ENCODE measurements at places on chromosomes 6 and 20. TPM values are rescaled to one million over a fixed set of nuclear protein-coding genes. Genes with fewer than 3 reads are reported as not detected.
A peak's percentile ranks its signal among the peaks of the same experiment; 100 is the strongest.

- no peak for DNase-seq
Observed at GRCh38 chr20:17023036-17023435, 203.8 kb upstream of the PCSK2 start.

- DNase-seq, result no peak
Observed at GRCh38 chr6:163814494-163815364, 400.2 kb downstream of the QKI start.

The SIRPG gene
- 1.1 TPM for total RNA-seq

The SSTR4 gene
- not detected for total RNA-seq

GRCh38 chr20:32767418-32768198, 5.4 kb downstream of the DNMT3B start:
- no peak for DNase-seq

GRCh38 chr20:37397076-37397953, 51.4 kb downstream of the SRC start:
- DNase-seq, result no peak

DNA sequence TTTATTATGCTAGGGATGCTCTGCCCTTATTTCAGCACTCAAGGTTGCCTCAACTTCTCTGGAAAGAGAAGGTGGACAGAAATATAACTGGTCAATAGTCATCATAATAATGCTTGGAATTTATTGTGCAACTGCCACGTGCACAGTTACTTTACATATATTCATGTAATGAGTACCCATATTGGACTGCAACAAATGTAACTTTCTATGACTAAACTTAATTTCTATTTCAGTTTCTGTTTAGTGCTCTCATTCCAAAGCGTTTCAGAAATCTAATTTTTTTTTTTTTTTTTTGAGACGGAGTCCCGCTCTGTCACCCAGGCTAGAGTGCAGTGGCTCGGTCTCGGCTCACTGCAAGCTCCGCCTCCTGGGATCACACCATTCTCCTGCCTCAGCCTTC, 28.3 kb upstream of the CD83 start:
- no peak for DNase-seq

The C4A gene
- 40.0 TPM for total RNA-seq

The CASS4 gene
- 0.46 TPM for total RNA-seq

DNA sequence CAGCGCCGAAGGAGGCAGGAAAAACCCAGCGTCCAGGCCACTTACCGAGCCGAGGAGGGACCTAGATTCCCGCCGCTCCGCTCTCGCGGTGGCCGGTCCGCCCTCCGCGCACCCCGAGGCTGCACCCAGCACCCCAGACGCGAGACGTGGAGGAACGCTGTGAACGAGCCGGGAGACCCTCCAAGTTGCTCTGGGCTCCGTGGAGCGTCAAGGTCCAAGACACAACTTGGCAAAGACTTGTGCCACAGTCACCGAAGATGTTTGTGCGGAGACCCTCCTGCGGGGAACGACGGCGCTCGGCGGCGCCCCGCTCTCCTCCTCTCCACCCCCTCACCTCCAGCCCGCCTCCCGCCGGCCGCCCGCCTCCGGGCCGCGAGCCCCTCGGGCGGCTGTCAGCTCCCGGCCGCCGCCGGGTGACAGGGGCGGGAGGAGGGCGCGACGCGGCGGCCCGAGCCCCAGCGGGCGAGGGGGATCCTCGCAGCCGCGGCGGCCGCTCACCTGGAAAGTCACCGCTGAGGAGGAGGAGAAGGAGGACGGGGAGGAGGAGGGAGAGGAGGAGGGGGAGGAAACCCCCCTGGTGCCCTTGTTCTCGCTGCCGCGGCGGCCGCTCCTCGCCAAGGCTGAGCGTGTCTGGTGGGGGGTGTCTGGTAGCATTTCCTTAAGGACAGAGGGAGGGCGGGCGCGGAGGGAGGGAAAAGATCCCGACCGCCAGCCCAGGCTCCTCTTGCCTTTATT, 637 bp upstream of the HIVEP2 start:
- DNase-seq, result peak; percentile 69

The ZNF165 gene
- 5.8 TPM for total RNA-seq

The HLA-G gene
- total RNA-seq, result not detected

- DNase-seq, result no peak
Observed at GRCh38 chr6:75993236-75994162, 79.0 kb downstream of the IMPG1 start.

DNA sequence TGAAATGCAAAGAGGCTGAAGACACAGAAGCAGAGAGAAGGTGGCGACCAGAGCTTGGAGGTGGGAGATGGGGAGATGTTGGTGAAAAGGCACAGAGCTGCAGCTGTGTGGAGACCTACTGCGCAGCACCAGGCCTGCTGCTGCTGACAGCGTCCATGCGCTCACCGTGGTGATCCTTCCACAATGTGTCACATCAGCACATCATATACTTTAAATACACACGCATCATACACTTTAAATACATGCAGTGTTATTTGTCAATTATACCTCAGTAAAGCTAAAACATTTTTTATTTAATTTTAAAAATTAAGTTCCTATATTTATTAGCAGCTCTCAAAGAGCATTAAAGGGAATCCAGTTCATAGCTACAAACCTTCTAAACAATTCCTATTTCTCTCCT, 200.9 kb downstream of the TTLL2 start:
- DNase-seq, result no peak

DNA sequence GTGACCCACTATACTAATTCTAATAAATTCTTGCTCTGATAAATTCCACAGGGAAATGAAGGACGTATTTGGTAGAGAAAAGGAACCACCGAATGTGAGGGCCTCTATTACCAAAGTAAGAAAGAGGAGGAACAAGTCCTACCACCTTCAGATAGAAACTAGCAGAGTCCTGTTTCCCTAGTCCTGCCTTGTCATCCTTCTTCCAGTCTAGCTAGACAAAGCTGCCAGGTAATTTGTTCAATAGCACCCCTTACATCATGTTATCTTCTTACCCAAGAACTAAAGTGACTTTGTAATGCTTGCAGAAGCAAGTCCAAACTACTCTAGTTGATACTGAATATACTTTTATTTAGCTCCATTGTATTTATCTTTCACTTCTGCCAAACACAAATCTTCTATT, 29.3 kb upstream of the FAM83B start:
- DNase-seq, result no peak

The SLC22A23 gene
- total RNA-seq, result 98.6 TPM

DNA sequence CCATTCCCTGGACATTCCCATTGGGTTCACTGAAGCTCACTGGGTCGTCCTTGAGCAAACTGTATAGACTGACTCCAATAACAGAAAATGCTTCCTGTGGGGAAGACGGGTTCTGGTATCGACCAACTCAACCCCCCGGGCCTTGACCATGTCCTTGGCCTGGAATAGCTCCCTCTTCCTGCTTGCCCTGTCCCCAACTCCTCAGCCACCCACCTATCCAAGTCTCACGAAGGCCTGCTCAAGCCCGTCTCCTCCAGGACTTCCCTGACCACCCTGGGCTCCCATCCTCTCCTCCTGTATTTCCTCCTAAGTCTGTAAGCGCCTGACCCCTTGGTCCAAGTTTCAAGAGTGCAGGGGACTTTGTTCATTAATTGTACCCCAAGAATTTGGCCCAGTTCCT, 2.8 kb upstream of the HMGA1 start:
- DNase-seq, result no peak

The SLC22A2 gene
- not detected for total RNA-seq

DNA sequence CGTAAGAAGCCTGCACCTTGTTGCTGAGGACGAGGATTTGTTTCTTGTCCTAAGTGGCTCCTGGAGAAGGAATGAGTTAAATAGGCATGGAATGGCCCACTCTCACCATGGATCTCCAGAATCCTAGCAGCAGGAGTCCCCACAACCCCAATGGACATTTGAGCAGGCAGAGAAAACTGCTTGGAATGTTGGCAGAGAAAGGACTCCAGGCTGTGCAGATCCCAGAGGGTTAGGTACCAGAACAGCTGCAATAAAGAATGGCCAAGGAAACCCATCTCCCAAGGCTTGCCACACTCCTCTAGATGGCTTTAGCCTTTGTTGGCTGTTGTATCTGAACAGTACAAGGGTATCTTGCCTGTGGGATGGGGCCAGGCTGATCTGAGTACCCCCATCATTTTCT, 1415.7 kb upstream of the ADGRB3 start:
- DNase-seq, result no peak

DNA sequence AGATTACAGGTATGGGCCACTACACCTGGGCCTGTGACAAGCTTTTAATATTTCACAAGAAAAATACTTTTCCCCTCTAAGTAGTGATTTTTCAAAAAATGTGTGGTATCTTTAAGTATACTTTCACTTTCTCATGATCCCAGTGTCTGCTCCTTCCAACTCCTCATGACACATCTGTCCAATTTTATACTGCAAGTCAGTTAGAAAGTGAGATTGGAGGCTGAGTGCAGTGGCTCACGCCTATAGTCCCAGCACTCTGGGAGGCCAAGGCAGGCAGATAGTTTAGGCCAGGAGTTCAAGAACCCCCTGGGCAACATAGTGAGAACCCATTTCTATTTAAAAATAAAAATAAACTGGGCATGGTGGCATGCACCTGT, 20.2 kb downstream of the PIM1 start:
- DNase-seq, result no peak

- DNase-seq, result no peak
Observed at GRCh38 chr6:24445704-24446103, 43.0 kb downstream of the MRS2 start.

DNA sequence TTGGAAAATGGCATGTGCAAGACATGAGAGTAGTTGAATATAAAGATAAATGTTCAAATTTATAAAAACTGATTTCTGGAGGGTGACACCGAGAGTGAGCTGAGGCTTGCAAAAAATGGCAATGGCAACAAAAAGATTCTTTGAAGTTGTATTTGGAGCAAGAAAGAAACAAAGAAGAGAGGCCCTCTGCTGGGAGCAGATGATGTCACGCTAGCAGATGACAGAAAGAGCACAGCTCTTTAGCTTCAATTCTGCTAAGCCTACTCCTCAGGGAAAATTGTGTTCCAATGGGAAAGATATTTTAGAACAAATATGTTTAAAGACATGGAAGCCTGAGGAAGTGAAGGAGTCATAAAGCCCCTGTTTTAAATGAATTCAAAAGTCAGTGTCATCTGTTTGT, 125.3 kb upstream of the NOX3 start:
- no peak for DNase-seq

The YIPF3 gene
- 134 TPM for total RNA-seq

DNA sequence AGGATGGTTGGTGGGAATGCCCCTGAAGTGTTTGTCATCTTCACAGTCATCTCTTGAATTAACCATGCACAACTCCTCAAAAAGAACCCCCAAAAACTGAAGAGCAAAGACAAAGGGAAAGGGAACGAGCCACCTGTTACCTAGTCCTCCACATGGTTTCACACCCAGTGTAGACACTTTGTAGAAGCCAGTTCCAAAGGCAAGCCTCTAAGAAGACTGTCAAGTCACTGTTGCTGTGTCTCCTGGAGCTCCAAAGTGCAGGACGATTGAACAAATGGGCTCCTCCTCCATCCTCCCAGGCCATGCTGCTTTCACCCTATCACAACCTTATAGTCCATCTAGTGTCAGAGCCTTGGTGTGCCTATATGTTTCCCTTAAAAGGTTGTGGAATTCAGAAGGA, 277.6 kb upstream of the PRDM1 start:
- DNase-seq, result no peak

DNA sequence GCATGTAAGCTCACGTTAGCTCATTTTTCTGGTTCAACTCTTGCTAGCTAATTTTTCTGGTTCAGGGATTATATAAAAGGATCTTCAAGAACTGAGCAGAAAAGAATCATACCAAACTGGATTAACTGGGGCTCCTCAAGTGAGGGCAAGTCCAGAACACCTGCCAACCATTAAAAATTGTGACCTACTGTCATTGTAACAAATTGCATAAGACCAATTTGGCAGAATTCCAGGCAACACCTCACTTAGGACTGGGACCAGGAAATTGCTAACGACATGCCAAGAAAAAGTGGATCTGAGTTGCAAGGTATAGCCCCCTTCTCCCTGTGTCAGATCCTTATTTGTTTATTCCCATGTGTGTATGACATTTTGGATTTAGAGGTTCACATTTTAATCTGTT, 216.6 kb downstream of the HIVEP2 start:
- peak; percentile 11 for DNase-seq

DNA sequence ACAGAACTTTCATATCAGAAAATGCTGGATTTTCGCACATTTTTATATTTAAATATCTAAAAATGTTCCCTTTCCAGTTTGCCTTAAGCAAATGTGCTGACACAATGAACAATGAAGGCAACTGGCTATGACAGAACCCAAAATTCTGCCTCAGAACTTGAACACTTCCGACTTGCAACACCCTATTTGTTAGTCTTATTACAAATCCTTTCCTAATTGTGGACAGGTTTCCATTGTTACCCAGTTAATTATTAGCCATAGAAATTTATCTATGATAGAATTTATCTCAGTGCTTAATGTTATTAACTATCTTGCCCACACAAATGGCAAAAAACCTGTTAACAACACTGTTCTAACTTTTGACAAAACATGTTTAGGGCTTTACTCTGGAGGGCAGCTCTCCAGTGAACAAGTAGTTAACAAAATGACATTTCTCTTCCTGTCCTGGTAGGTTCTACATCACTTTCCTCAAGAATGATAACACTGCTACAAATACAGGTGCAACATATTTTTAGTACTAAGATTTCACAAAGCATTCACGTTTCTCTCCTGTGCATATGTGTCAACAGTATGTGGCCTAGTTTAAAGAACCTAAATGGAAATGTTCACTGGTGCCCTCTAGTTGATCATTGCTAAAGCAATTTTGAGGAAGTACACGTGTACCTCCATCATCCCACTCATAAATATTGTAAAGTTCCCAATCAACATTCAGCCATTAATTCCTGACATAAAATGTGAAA, 58.4 kb downstream of the HIVEP2 start:
- DNase-seq, result no peak

DNA sequence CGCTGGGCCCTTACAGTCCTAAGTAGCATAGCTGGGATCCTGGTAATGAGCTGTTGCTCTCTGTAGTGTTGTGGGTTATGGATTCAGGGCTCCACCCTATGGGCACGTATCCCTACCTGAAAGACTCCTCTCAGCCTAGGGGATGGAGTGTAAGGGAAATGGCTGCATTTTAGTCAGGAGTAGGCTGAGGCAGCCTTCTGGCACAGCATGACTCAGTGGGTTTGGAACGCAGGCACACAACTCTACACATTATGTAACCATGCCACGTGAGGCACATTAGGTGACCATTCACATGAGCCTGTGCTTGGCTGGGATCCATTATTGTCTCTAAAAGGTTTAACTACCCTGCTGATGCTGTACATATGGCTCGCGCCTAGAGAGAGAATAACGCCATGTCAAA, 27.8 kb downstream of the HDDC2 start:
- DNase-seq, result no peak

GRCh38 chr6:2693231-2693630, 57.5 kb downstream of the MYLK4 start:
- DNase-seq, result no peak

DNA sequence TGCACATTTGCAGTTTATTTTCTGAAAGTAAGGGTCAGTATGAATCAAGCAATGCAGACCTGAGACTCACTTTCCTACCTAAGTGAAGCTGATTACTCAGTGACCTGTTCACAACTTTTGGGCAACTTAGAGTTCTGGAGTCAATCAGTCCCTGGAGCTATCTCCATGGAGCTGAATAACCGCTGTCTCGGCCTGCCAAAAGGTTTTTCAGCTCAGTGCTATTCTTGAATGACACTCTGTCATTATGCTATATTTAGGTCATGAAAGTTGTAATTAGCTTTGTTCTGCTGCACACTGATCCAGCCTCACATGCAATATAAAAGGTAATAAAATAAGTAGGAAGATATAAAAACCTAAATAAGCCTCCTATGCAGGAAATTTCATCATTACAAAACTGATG, 356.0 kb downstream of the BMP2 start:
- no peak for DNase-seq

All from left colon (tissue), 2 donors.